ENCODE measurements at places on chromosomes 2 and 18.

GRCh38 chr2:207285473-207285815, 119.7 kb upstream of the KLF7 start:
- no peak overlapping the region for H3K4me3 ChIP-seq
- H3K36me3 ChIP-seq: no peaks in the 10 kb centered on the region
- no peaks in the 10 kb centered on the region for H3K4me1 ChIP-seq
- no peak overlapping the region for H3K27ac ChIP-seq
- no peak for DNase-seq

- no peak overlapping the region for H3K27ac ChIP-seq
- no peaks in the 10 kb centered on the region for H3K4me1 ChIP-seq
- no peak for DNase-seq
- no peaks in the 10 kb centered on the region for H3K36me3 ChIP-seq
- H3K4me3 ChIP-seq: no peak overlapping the region
Observed at GRCh38 chr2:187214306-187214705, 233.7 kb downstream of the CALCRL start.

DNA sequence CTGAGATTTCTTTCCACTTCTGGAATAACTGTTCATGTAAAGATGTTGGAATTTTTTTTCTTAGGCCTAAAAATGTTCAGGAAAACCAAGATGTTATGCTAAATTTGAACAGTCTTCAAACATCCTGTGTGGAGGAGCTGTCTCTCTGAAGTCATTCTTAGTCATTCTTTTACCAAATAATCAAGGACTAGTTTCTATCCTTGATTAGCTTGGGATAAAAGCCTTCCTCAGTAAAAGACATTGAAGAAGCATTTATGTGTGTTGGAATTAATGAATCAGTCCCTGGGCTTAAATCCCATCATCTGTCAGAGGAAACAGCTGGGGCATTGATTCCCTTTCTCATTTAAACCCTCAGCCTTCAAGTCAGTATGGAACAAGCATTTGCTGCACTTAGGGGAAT, 300.1 kb upstream of the NXPH2 start:
- no peaks in the 10 kb centered on the region for H3K27me3 ChIP-seq
- H3K36me3 ChIP-seq: no peaks in the 10 kb centered on the region
- H3K4me3 ChIP-seq: no peak overlapping the region
- H3K27ac ChIP-seq: no peak overlapping the region
- DNase-seq: no peak

DNA sequence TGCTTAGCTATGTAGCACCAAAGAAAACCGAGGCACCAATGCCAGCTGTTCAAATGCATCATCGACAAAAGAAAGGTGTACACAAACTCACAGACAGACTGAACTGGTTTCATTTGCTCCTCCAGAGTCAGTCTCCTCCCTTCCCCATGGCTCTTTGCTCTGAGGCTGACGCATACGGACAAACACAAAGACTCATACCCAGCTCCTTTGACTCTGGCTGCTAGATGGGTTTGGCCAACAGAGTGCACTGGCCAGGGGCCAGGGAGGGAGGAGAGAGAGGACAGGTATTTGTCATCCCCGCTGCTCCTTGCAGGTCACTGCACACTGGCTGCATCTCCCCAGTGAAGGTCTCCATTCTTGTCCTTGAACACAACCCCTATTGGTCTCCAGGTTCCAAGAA, 40.7 kb downstream of the DNER start:
- DNase-seq: no peak
- H3K27ac ChIP-seq: no peak overlapping the region
- no peak overlapping the region for H3K4me3 ChIP-seq
- H3K4me1 ChIP-seq: no peaks in the 10 kb centered on the region
- no peaks in the 10 kb centered on the region for H3K36me3 ChIP-seq
- H3K27me3 ChIP-seq: peaks cover 2% of the 10 kb centered on the region

DNA sequence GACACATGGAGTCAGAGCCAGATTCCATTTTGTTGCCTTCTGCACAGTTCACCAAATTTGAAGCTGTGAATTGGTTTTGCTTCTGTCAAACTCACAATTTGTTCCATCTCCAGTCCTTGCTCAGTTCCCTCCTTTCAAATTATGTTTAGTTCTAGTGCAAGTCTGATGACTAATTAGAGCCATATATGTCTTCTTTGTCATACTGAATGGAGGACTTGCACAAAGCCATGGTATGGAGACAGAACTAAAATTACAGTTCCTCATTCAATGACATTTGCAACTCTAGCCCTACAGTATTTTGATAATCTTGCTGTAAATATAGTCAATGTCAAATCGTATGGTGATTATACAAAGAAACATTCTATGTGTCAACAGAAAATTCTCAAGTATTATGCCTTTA, 936.9 kb upstream of the CELF4 start:
- H3K27ac ChIP-seq: no peak overlapping the region
- no peaks in the 10 kb centered on the region for H3K27me3 ChIP-seq
- H3K4me1 ChIP-seq: no peaks in the 10 kb centered on the region
- no peak overlapping the region for H3K4me3 ChIP-seq
- H3K36me3 ChIP-seq: no peaks in the 10 kb centered on the region

GRCh38 chr2:149155196-149155969, 116.9 kb downstream of the LYPD6B start:
- DNase-seq: no peak
- no peaks in the 10 kb centered on the region for H3K36me3 ChIP-seq
- no peaks in the 10 kb centered on the region for H3K4me1 ChIP-seq
- no peak overlapping the region for H3K4me3 ChIP-seq

- no peaks in the 10 kb centered on the region for H3K36me3 ChIP-seq
- H3K4me1 ChIP-seq: no peaks in the 10 kb centered on the region
- no peaks in the 10 kb centered on the region for H3K27me3 ChIP-seq
- no peak for DNase-seq
- no peak overlapping the region for H3K4me3 ChIP-seq
- no peak overlapping the region for H3K27ac ChIP-seq
Observed at GRCh38 chr18:23324056-23324811, 128.9 kb upstream of the RIOK3 start.

DNA sequence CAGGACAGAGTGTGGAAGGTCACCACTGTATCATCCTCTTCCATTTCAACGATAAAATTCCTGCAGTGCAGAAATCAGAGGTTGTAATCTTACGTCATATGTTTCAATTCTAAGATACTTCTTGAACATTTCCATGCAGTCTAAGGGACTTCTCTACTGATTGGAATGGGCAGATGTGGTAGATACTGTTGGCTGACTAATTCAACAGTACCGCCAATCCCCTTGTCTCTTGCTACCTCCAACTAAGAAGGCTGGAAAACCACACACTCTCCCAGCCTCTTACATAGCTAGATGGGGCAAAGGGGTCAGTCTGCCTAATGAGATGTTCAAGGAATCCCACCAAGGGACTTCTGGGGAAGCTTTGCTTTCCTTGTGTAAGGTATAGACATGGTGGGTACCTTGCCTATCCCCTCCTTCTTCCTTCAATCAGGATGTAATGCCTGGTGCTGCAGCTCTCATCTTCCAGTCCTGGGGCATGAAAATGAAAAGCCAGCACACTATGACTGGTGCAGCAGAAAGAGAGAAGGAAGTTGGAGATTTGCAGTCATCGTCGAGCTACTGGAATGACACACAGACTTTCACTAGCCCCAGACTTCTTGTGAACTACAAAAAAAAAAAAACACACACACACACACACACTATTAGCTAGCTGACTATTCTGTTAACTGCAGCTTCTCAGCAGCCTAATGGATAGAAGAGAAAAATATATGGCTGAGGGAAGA, 84.1 kb downstream of the ALPK2 start:
- H3K4me1 ChIP-seq: no peaks in the 10 kb centered on the region
- no peak overlapping the region for H3K27ac ChIP-seq
- H3K27me3 ChIP-seq: no peaks in the 10 kb centered on the region
- no peak for DNase-seq
- H3K4me3 ChIP-seq: no peak overlapping the region

DNA sequence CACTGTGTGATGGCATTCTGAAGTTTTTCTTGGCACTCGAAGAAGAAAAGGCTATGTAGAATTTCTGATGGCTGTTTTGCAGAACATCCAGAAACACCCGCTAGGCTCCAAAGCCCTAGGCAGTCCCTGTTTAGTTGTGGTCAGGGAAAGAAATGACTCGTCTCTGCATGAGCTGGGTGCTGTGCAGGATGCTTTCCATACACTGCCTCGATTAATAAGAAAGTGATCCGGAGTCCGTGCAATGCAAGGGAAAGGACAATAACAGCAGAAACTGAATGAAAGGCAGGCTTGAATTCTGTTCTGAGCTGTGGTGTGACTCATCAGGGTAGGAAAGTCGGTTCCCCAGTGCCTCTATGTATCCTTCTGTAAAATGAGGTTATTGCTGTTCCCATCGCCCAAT, 18.7 kb downstream of the MAPRE3 start:
- H3K27ac ChIP-seq: no peak overlapping the region
- no peaks in the 10 kb centered on the region for H3K4me1 ChIP-seq
- H3K36me3 ChIP-seq: no peaks in the 10 kb centered on the region
- no peak overlapping the region for H3K4me3 ChIP-seq
- no peak for DNase-seq

DNA sequence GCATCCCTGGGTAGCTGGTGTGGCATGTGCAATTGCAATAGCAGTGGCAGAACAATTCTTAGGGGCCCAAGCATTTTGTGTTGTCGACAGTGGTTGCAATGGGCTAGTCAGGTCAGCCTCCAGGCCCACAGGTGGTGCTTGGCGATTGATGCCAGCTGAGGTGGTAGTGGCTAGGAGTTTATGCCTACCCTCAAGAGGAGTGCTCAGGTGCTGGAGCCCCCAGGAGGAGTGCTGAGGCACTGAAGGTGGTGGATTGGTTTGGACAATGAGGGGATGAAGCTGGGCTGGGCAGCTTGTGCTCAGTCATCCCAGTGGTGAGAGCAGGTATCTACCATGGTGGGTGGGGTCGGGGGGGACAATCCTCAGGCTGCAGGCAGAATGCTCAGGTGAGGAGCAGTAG, 877.9 kb upstream of the TMEFF2 start:
- no peak overlapping the region for H3K4me3 ChIP-seq
- no peak overlapping the region for H3K27ac ChIP-seq
- H3K4me1 ChIP-seq: no peaks in the 10 kb centered on the region
- no peaks in the 10 kb centered on the region for H3K27me3 ChIP-seq
- no peaks in the 10 kb centered on the region for H3K36me3 ChIP-seq

DNA sequence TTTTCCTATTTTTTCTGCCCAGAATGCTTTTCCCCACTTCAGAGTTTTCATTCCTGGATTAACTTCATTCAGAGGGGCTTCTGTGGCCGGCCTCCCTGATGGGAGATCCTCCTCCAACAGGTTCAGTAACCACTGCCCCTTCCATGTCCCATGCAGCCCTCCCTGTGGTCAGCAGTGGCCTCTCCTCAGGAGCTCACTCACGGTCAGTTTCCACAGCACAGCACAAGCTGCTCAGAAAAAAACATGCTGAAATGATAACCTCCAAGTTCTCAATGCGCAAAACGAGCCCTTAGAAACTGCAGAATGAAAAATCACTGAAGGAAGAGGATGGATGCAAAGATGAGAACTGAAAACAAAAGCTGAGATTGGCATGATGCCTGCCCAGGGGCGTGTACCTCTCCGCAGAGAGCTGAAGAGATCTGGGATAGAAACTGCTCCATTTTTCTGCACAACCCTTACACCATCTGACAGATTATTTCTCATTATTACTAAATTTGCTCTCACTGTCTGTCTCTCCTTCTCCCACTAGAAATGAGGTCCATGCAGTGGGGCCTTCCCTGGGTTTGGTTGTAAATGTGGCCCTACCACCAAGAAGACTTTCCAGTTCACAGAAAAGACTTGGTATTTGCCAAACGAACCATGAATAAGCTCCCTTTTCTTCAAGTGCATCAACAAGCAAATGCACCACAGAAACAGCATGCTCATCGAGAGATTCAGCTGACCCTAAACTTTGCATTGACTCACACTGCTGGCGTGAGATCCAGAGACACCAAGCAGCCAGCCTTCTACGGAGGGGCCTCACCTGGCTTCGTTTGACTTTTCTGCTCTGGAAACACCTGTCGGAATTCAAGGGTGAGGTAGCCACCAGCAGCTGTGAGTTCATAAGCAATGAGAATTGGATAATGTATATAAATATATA, 51.5 kb downstream of the TMEM18 start:
- no peak overlapping the region for H3K27ac ChIP-seq
- no peaks in the 10 kb centered on the region for H3K4me1 ChIP-seq
- H3K27me3 ChIP-seq: no peaks in the 10 kb centered on the region

GRCh38 chr2:61423714-61424113, 47.2 kb downstream of the USP34 start:
- no peak overlapping the region for H3K4me3 ChIP-seq
- H3K27ac ChIP-seq: no peak overlapping the region
- H3K4me1 ChIP-seq: peaks cover 12% of the 10 kb centered on the region
- no peaks in the 10 kb centered on the region for H3K36me3 ChIP-seq
- no peaks in the 10 kb centered on the region for H3K27me3 ChIP-seq

DNA sequence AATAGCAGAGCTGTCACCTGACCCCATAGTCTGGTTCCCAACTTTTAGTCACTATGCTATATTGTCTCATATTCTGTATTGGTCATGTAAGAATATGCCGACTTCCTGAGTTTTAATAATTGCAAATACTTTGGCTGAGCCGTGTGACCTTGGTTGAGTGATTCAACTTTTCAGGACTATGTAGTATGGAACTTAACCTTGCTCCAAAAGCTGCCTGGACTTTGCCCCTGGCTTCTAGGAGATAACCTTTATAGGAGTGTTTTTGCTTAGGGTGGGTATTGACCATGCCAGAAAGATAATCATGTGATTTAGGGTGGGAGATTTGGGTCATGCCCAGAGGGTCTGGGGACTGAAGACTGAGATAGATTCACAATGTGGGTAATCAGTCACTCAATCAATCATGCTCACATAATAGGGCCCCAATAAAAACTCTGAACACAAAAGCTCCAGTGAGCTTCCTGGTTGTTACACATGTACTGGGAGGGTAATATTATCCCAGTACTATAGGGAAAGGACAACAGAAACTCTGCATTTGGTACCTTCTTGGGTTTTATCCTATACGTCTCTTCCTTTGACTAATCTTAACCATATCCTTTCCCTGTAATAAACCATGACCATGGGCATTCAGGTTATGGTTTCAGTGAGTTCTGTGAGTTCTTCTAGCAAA, 235.6 kb downstream of the RNF152 start:
- no peaks in the 10 kb centered on the region for H3K4me1 ChIP-seq
- no peaks in the 10 kb centered on the region for H3K27me3 ChIP-seq
- no peaks in the 10 kb centered on the region for H3K36me3 ChIP-seq
- no peak for DNase-seq
- H3K27ac ChIP-seq: no peak overlapping the region

- no peak overlapping the region for H3K4me3 ChIP-seq
- no peak for DNase-seq
- H3K27ac ChIP-seq: no peak overlapping the region
- no peaks in the 10 kb centered on the region for H3K27me3 ChIP-seq
Observed at GRCh38 chr2:75047992-75048625, 89.7 kb downstream of the POLE4 start.

GRCh38 chr2:159859583-159859982, 61.6 kb upstream of the CD302 start:
- H3K4me1 ChIP-seq: peaks cover 3% of the 10 kb centered on the region
- DNase-seq: no peak
- H3K27ac ChIP-seq: no peak overlapping the region
- no peaks in the 10 kb centered on the region for H3K27me3 ChIP-seq
- no peaks in the 10 kb centered on the region for H3K36me3 ChIP-seq

GRCh38 chr2:193024791-193025190, 830.1 kb upstream of the TMEFF2 start:
- H3K36me3 ChIP-seq: no peaks in the 10 kb centered on the region
- no peaks in the 10 kb centered on the region for H3K4me1 ChIP-seq
- no peak for DNase-seq
